ENCODE measurements at places on chromosomes 3 and 15.
A peak's percentile ranks its signal among the peaks of the same experiment; 100 is the strongest.

DNA sequence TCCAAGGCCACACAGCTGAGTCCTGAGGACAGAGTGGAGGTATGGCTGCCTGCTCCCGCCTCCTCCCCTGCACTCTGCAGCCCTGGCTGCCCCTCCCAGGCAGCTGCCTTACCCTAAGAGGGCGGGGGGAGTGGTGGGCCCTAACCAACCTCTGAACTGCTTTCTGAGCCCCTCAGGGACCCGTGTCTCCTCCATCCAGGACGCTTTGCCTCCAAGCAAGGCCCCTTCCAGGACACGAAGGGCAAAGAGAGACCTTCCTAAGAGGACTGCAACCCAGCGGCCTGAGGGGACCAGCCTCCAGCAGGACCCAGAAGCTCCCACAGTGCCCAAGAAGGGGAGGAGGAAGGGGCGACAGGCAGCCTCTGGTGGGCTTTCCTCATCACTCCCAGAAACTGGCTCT lies 7.6 kb downstream of the NEIL1 start:
- no peak for DNase-seq

DNA sequence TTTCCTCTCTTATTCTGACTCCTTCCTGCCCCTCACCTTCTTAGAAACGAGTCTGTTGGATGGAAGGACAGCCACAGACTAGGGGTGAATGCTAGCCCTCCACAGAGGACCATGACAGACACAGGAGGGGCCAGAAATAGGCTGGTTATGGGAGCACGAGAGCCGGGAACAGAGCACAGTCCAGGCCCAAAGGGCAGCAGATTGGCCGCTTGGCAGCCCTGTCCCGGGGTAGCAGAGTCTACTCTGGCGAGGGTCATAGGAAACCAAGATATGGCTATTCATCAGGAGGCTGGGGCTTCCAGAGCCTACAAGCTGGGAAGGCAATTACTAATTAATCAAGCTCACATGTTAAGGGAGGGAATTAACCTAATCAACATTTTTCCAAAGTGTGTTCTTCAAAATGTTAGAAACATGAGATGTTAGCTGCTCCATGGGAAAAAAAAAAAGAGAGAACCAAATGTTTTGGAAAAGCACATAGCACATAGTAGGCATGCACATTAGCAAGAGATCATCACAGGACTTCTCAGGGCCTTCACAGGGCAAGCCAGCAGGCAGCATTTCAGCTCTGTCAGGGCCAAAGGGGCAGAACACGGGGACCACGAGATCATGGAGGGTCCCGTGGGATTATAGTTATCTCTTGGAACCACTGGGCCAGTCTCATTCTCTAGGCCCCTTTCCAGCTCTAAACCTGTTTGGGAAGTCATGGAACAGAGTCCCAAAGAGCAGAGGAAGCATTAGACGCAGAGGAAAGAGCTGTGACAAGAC lies 13.3 kb downstream of the SEMA3G start:
- no peak for DNase-seq

DNA sequence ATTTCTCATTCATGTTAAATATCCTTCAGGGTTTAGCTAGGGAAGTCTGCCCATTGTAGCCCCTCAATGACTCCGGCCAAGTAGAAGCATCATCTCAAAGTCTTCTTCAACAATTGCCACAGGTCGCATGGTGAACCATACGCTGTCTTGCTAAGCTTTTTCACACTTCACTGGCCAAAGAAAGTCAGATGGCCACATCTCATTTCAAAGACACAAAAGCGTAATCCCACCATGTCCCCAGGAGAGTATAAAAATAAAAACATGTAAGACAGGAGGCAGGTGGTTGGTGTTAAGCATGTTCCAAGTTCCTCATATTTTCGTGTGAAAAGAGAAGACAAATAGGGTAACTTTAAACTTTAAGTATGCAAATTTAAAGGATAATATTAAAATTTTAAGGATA lies 147.4 kb downstream of the ERC2 start:
- no peak for DNase-seq

GRCh38 chr15:65512807-65513416 lies 4.6 kb downstream of the DPP8 start:
- no peak for DNase-seq

GRCh38 chr3:8215821-8216220 lies 285.8 kb upstream of the LMCD1 start:
- no peak for DNase-seq

- no peak for DNase-seq
Measured at GRCh38 chr3:153373606-153374005, 211.6 kb downstream of the RAP2B start.

- no peak for DNase-seq
Measured at GRCh38 chr3:138684396-138684795, 75.8 kb downstream of the FAIM start.

DNA sequence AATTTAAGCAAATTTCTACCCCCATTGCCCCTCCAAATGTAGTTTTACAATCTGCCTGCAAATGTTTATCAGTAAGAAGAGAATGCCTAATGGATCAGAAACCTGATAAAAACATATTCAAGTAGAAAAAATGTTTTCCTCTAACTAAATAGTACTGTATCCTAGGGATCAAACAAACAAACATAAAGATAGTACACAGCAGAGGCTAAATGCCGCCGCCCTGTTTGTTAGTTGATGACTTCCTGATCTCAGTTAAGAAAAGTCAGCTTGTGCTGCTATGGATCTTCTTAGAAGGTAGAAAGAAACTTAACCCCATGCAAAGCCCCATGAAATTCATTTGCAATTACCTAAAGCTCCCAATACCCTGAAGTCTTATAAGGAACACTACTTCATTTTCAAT lies 387.3 kb upstream of the THBS1 start:
- no peak for DNase-seq

- DNase-seq = peak; percentile 51
Measured at GRCh38 chr3:61627768-61628185, 66.4 kb downstream of the PTPRG start.

- DNase-seq = no peak
Measured at GRCh38 chr15:69916169-69916785, 181.4 kb downstream of the TLE3 start.

DNA sequence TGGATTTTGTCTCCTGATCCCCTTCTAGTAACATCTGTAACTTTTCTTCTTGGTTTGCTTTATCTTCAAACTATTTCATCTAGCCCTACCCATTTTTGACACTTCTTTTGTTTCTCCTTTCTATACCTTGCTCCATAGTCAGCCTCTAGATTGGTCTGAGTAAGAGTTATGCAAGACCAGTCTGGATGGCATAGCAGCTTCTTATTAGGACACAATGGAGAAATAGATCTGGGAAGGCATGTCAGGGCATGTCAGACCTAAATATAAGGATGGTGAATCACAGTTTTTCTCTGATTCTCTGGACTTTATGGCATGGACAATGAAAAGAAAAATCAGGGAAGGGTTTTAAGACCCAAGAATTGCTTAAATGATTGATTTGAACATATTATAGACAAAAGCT lies 452.5 kb downstream of the RAP2B start:
- peak; percentile 80 for DNase-seq

DNA sequence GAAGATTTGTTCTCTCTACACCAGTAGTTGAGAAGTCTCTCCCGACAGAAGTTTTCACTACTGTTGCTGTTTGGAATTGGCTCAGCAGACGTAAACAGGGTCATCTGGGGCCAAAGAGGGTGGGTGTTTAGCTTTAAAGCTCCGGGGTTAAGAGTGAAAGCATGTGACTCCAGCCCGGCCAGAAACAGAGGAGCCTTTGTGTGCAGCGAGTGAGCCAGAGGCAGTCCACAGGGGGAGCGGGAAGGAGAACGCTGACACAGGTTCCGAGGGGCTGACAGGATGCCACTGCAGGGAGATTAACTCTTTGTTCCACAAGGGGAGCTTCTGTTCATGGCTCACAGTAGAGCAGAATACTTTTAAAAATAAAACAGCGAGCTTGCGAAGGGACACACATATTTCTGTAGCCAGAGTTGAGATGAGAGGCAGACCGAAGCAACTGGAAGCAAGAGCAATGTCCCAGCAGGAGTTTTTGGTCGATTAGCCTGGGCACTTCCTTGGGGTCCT lies 26.9 kb downstream of the BMF start:
- DNase-seq = no peak

DNA sequence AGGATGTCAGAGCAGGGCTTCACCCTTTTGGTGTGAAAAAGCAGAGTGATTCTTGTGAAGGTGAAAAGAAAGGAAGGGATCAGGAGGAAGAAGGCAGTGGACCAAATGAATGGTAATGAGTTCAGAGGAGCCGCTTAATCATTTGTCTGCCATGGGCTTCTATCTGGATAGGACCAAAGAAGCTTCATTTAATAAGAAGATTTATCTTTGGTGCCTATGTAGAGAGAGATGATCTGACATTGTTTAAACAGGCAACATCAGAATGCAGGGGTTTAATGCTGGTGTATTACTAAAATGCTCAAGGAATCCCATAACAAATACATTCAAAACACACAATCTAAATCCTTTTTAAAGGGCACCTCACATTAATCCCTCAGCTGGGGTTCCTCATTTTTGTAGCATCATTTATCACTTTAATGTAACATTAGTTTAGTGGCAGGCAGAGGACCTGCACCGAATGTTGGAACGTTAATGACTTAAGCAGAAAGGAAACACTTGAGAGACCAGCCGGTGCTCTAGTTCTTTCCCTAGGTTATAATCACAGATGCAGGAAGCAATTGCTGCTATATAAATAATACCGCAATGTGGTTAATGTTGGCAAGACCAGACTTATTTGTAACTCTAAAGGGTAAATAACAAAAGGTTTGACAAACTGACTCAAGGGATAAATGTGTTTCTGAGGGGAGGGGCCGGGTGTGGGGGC lies 27.9 kb upstream of the IL1RAP start:
- peak; percentile 19 for DNase-seq

DNA sequence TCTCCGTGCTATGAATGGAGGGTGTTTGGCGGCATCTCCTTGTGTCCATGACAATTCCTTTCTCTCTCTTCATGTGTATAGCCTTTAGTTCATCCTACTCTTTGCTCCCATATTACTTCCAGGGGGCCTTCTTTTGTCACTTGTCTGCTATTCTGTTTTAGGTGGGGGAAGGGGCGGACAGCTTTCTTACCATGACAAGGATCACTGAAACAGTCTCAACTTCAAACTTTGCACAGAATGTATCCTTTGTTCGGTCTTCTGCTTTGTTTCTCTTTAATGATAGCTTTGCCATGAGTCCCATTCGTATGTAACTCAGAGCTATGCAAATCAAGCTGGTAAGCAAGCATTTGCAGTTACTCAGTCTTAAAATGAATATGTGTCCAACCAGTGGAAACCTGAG lies 294.2 kb downstream of the TIGIT start:
- DNase-seq = no peak

GRCh38 chr3:57128826-57129667 lies 36.1 kb downstream of the IL17RD start:
- no peak for DNase-seq

DNA sequence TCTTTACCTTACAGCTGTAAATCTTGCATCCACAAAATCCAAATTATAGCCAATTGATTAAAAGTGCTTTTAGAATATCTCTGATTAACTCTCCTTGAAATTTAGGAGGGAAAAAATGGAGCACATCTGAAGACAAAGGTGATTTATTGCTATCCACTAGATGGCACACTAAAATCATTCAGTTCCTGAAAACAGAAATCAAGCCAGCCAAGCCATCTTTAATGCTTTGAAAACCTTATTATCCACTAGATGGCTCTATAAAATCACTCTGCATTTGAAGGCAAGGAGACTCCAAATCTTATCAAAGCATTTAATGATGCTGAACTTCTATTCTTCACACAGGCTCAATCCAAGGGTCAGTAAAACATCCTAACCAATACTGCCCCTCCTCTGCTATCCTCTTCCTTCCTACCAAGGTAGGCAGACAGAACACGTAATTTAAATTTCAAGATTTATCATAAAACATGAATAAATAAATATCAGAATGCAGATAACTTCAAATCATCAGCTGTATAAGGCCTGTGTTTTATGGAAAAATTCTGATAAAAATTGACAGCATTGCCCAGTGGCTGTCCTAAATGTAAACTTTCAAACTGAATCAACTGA lies 48.4 kb downstream of the GOLIM4 start:
- DNase-seq = peak; percentile 62

- DNase-seq = no peak
Measured at GRCh38 chr15:48547286-48547685, 98.2 kb downstream of the FBN1 start.

- no peak for DNase-seq
Measured at GRCh38 chr3:17771177-17772017, 29.0 kb upstream of the TBC1D5 start.

- DNase-seq = peak; percentile 63
Measured at GRCh38 chr15:51132384-51133139, 37.9 kb upstream of the TNFAIP8L3 start.

Data from RWPE1 (cell line).